Hepatocyte (in vitro differentiated cells): ENCODE measurements at places on chromosomes 5 and 9. TPM values are rescaled to one million over a fixed set of nuclear protein-coding genes. Genes with fewer than 3 reads are reported as not detected.

GRCh38 chr5:160919626-160920025, 67.6 kb upstream of the ATP10B start:
- no peaks in the 10 kb centered on the region for H3K27me3 ChIP-seq
- DNase-seq: no peak
- no peak overlapping the region for H3K4me3 ChIP-seq

GRCh38 chr5:159514229-159514810, 184.0 kb upstream of the IL12B start:
- peaks cover 13% of the 10 kb centered on the region for H3K4me1 ChIP-seq
- H3K36me3 ChIP-seq: no peaks in the 10 kb centered on the region
- H3K27me3 ChIP-seq: no peaks in the 10 kb centered on the region
- no peak overlapping the region for H3K4me3 ChIP-seq

- no peak overlapping the region for H3K4me3 ChIP-seq
- no peaks in the 10 kb centered on the region for H3K4me1 ChIP-seq
- no peaks in the 10 kb centered on the region for H3K27me3 ChIP-seq
- H3K27ac ChIP-seq: no peak overlapping the region
Observed at GRCh38 chr5:118946138-118946800, 42.1 kb downstream of the DTWD2 start.

GRCh38 chr5:141476132-141476911, 556 bp downstream of the PCDHGC3 start:
- H3K4me1 ChIP-seq: peaks cover 5% of the 10 kb centered on the region
- H3K36me3 ChIP-seq: no peaks in the 10 kb centered on the region
- DNase-seq: peak; percentile 62

DNA sequence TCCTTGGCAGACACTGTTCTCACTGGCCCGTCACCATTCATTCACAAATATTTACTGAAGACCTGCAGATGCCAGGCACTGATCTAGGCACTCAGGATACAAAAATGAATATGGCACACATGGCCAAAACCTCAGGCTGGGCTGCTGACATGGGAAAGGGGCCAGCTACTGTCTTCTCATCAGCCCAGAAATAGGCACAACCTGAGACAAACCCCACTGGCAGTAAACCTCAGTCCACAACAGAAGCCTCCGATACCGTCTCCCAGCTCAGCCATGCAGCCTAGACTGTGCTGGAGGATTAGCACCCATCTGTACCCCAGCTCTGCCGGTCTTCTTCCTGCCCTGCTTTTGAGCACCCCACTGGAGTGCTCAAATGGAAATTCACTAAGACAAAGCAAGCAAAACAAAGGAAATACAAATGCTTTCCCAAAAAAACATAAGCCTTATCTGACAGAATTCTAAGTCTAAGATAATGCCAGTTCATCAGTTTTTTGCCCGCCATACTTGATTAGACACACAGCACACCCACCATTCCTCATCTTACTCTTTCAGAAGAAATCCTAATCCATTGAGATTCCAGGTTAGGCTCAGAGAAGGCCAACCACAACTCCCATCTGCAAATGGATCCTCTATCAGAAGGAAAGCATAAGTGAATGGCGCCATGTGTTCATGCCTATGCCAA, 8.2 kb downstream of the P4HA2 start:
- H3K27ac ChIP-seq: no peak overlapping the region
- peaks cover 5% of the 10 kb centered on the region for H3K4me1 ChIP-seq
- H3K27me3 ChIP-seq: no peaks in the 10 kb centered on the region
- H3K4me3 ChIP-seq: no peak overlapping the region
- no peak for DNase-seq

GRCh38 chr5:177958696-177959095, 37.3 kb downstream of the PROP1 start:
- no peaks in the 10 kb centered on the region for H3K4me1 ChIP-seq
- DNase-seq: no peak
- H3K36me3 ChIP-seq: no peaks in the 10 kb centered on the region
- H3K4me3 ChIP-seq: no peak overlapping the region
- H3K27me3 ChIP-seq: no peaks in the 10 kb centered on the region

- no peaks in the 10 kb centered on the region for H3K27me3 ChIP-seq
- H3K36me3 ChIP-seq: no peaks in the 10 kb centered on the region
- DNase-seq: no peak
- H3K4me1 ChIP-seq: peaks cover 9% of the 10 kb centered on the region
- no peak overlapping the region for H3K27ac ChIP-seq
Observed at GRCh38 chr5:68708842-68709170, 385.0 kb upstream of the SLC30A5 start.

DNA sequence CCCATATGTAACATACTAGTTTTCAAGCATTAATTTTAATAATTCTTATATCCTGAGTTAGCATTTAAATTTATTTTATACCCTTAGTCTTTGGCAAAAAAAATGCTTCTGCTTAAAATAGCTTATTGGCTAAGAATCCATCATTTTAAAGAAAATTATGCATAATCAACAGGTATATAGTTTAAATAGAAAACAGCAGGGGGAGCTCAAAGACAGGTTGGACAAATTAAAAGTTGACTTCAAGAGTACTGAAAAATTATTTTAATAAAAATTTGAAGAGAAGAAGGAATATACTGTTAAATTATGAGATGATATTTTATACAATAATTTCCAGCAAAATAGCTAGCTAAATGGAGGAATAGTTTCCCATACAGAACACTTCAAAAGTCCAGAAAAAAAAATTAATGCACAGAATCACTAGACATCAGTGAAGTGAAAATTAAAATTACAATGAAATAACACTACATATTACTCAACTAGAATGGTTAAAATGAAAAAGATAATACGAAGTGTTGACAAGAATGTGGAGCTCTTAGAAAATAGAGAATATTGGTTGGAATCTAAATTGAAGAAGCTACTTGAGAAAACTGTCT, 387.1 kb downstream of the PDE4D start:
- no peaks in the 10 kb centered on the region for H3K4me1 ChIP-seq
- no peak overlapping the region for H3K27ac ChIP-seq
- no peak overlapping the region for H3K4me3 ChIP-seq

- H3K36me3 ChIP-seq: no peaks in the 10 kb centered on the region
- peak; percentile 34 for DNase-seq
- H3K4me1 ChIP-seq: no peaks in the 10 kb centered on the region
- no peak overlapping the region for H3K4me3 ChIP-seq
- H3K27ac ChIP-seq: no peak overlapping the region
- no peaks in the 10 kb centered on the region for H3K27me3 ChIP-seq
Observed at GRCh38 chr5:157245476-157245875, 20.4 kb upstream of the CYFIP2 start.

DNA sequence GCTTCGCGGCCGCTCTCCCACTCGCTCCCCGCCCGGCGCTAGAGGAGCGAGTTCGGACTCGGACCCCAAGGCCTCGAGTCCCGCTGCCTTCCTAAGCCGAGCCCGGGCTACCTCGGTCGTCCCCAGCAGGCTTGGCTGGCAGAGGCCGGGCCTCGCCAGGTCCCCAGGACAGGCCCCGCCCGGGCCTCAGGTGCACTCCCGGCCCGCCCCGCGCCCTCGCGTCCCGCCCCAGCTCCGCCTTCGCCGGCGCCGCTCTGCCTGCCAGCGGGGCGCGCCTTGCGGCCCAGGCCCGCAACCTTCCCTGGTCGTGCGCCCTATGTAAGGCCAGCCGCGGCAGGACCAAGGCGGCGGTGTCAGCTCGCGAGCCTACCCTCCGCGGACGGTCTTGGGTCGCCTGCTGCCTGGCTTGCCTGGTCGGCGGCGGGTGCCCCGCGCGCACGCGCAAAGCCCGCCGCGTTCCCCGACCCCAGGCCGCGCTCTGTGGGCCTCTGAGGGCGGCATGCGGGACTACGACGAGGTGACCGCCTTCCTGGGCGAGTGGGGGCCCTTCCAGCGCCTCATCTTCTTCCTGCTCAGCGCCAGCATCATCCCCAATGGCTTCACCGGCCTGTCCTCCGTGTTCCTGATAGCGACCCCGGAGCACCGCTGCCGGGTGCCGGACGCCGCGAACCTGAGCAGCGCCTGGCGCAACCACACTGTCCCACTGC, at the start of gene SLC22A5:
SLC22A5 (plus strand) TSS at position 237 of the 707 bp plus-strand sequence; CDS start at position 500, 263 bp downstream.
- H3K27me3 ChIP-seq: no peaks in the 10 kb centered on the region
- peak; percentile 93 for DNase-seq
- H3K4me3 ChIP-seq: peak within 1 kb of the TSS; percentile 91
- peak within 1 kb of the TSS; percentile 99 for H3K27ac ChIP-seq
- no peaks in the 10 kb centered on the region for H3K36me3 ChIP-seq

DNA sequence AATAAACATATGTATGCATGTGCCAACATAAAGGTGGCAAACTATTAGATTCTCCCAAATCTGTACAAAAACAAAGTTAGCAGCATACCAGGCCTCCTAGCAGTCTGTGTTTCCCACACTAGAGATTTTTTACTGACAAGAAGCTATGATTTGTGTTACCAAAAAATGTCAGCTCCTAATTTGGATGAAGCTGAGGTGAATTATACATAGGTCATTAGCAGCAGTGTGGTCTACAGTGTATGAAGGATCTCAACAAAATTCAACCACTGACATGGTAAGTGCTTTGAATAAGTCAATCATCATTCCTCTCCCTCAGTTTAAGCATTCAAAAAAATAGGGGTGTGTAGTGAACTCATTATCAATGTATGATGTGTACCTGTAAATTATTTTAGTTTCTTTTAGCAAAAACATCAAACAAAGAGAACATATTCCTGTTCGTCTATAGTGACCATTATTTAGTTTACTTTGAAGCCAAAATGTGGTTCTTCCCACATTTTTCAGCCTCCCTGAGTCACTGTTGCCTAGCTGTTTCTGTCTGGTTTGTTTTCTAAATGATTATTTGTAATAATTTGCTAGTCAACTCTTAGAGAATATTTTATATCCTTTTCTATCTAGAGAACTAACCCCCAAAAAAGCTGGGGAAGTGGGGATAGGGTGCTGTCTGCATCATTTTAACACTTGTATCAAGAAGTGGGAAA, 52.1 kb upstream of the RGMB start:
- no peak overlapping the region for H3K27ac ChIP-seq
- DNase-seq: no peak
- H3K4me3 ChIP-seq: no peak overlapping the region
- no peaks in the 10 kb centered on the region for H3K36me3 ChIP-seq

- no peak for DNase-seq
- no peak overlapping the region for H3K4me3 ChIP-seq
- no peaks in the 10 kb centered on the region for H3K36me3 ChIP-seq
- H3K27ac ChIP-seq: no peak overlapping the region
- H3K4me1 ChIP-seq: no peaks in the 10 kb centered on the region
Observed at GRCh38 chr5:172048539-172049101, 42.2 kb upstream of the FBXW11 start.

- DNase-seq: no peak
- no peak overlapping the region for H3K4me3 ChIP-seq
- no peaks in the 10 kb centered on the region for H3K27me3 ChIP-seq
- no peaks in the 10 kb centered on the region for H3K4me1 ChIP-seq
- no peak overlapping the region for H3K27ac ChIP-seq
- H3K36me3 ChIP-seq: no peaks in the 10 kb centered on the region
Observed at GRCh38 chr5:167472566-167473108, 818.8 kb upstream of the WWC1 start.

DNA sequence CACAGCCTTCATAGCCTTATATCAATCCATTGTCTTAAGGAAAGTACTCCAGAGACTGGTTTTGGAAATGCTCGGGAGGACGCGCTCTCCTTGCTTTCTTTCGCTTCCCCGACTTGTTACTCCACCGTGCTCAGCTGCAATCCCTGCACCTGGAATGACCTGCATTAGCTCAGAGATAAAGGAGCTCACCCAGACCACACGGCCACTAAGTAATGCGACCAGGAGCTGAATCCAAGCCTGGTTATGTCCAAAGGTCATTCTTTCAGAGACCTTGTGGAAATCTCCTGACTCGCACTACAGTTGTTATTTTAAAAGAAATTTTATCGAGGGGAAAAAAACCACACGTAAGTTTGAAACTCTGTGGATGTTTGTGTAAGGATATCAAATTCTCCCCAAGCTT, 135.3 kb upstream of the DPYSL3 start:
- peaks cover 6% of the 10 kb centered on the region for H3K4me1 ChIP-seq
- H3K36me3 ChIP-seq: no peaks in the 10 kb centered on the region
- peak; percentile 56 for DNase-seq
- no peak overlapping the region for H3K4me3 ChIP-seq
- H3K27ac ChIP-seq: peak overlapping the region; percentile 54

DNA sequence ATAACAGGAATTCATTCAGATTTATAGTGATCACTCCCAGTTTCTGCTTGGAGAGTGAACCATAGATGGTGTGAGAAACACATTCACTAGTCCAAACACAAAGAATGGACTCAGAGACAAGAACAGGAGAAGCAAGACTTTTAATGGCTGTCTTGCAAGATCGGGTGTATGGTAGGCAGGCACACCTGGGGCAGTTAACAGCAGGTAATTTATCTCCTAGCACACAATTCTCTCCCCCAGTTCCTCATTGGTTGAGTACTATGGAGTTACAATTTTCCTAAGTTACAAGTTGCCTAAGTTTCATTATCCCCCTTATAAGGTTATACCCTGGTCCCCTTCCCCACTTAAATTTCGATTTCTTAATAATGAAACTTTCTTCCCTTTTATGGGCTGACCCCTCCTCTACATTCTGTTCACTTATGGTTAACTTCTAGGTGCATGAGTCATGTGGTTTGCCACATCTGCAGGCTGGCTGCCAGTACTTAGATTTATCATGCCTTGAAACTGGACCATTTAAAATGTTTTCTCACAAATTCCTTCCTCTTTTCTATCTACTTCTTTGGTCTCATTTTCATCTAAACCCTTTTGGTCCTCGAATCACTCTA, 623.3 kb downstream of the HINT1 start:
- H3K36me3 ChIP-seq: no peaks in the 10 kb centered on the region
- no peak overlapping the region for H3K27ac ChIP-seq
- no peaks in the 10 kb centered on the region for H3K4me1 ChIP-seq
- no peak for DNase-seq
- H3K4me3 ChIP-seq: no peak overlapping the region

DNA sequence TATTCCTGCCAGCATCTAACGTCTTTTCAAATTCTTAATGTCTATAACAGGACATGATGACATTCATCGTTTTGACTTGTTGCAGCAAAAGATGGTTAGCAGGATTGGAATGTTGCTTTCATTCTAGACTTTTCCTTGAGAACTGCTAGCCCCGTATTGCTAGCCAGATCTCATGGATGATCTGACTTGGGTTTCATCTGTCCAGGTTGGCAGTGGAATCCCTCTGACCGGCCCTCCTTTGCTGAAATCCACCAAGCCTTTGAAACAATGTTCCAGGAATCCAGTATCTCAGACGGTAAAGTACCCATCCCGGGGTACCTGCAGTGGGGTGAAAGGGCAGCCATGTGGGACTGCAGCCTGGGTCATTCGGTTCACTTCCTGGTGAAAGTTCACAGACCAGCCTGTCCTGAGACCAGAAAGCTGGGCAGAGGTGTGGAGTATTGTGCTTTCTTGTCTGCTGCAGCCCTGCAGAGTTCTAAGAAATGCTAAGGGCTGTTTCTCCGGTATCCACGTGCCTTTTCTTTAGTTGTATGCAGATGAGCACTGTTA, 16.7 kb downstream of the QRFP start:
- H3K27ac ChIP-seq: no peak overlapping the region
- no peak overlapping the region for H3K4me3 ChIP-seq
- no peaks in the 10 kb centered on the region for H3K4me1 ChIP-seq

The DNM1 gene
- polyA plus RNA-seq: 37.2 and 40.6 TPM in 2 replicates

The ATP10B gene
- polyA plus RNA-seq: 1.4 and 2.7 TPM in 2 replicates

The CCDC183 gene
- polyA plus RNA-seq: 32.1 and 56.4 TPM in 2 replicates

The C5orf46 gene
- polyA plus RNA-seq: 0.99 and 2.7 TPM in 2 replicates

The PCDHB4 gene
- polyA plus RNA-seq: 0.29 and 0.94 TPM in 2 replicates

The PCDHAC2 gene
- 5.4 and 6.4 TPM in 2 replicates for polyA plus RNA-seq

The C5orf24 gene
- polyA plus RNA-seq: 27.3 and 29.2 TPM in 2 replicates

The PRR16 gene
- polyA plus RNA-seq: 15.3 and 19.1 TPM in 2 replicates

The AGXT2 gene
- polyA plus RNA-seq: 5.9 and 10.6 TPM in 2 replicates

The NUDCD2 gene
- polyA plus RNA-seq: 74.6 and 79.5 TPM in 2 replicates

The CFAP77 gene
- polyA plus RNA-seq: 1.2 and 4.2 TPM in 2 replicates

The ZNF483 gene
- 0.29 and 0.87 TPM in 2 replicates for polyA plus RNA-seq

The LECT2 gene
- polyA plus RNA-seq: 6.3 and 12.3 TPM in 2 replicates

The POU5F2 gene
- 0.05 and 0.55 TPM in 2 replicates for polyA plus RNA-seq

The PMPCA gene
- polyA plus RNA-seq: 85.7 and 87.3 TPM in 2 replicates

The PCDHGA5 gene
- polyA plus RNA-seq: not detected in 2 replicates
